ENCODE measurements at places on chromosomes 2 and 18. TPM values are rescaled to one million over a fixed set of nuclear protein-coding genes. Genes with fewer than 3 reads are reported as not detected.

TNFRSF11A gene
- 3.0 TPM for total RNA-seq

- DNase-seq: peak; percentile 57
Measured at GRCh38 chr2:96815326-96816126, 542 bp upstream of the CNNM3 start.

GRCh38 chr2:237473878-237474441 lies 13.1 kb upstream of the MLPH start:
- no peak for DNase-seq

DNA sequence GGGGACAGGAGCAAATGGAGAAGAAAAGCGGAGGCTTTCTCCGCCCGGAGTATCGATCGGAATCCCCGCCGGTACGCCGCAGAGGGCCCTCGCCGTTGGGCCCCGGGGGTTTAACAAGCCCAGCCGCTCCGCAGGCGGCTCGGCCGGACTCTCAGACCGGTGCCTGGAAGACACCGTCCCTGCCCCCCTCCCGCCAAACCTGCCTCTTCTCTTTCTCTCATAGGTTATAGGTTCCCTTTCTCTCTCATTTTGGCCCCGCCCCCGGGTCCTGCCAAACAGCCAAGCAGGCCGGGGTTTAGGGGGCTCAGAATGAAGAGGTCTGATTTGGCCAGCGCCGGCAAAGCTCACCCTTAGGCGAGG lies 4.4 kb downstream of the ONECUT2 start:
- DNase-seq: no peak

GRCh38 chr18:58042826-58043490 lies 1.1 kb upstream of the NEDD4L start:
- DNase-seq: no peak

- DNase-seq: no peak
Measured at GRCh38 chr2:195642027-195642678, 14.9 kb upstream of the SLC39A10 start.

DNA sequence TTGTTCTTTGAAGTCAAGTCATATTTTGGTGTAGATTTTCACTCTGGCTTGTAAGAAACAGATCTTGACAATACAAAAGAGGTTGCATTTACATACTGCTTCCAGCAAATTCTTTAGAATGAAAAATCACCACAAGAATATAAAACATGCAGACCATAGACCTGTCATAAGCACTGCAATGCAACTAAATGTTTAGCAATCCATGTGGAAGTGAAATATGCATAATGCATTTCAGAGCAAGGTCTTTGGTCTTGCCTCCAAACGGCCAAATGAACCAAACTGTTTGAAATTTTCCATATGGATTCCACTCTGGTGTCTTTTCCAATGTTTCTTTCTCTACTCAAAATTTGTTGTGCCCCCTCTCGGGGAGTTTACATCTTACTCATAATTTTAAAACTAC lies 271.0 kb upstream of the CDH20 start:
- DNase-seq: no peak

All from skin of body (tissue), 3 donors.